ENCODE measurements at places on chromosomes 3 and 15.

- no peak for DNase-seq
Measured at GRCh38 chr15:49908933-49909295, 210.1 kb downstream of the ATP8B4 start.

DNA sequence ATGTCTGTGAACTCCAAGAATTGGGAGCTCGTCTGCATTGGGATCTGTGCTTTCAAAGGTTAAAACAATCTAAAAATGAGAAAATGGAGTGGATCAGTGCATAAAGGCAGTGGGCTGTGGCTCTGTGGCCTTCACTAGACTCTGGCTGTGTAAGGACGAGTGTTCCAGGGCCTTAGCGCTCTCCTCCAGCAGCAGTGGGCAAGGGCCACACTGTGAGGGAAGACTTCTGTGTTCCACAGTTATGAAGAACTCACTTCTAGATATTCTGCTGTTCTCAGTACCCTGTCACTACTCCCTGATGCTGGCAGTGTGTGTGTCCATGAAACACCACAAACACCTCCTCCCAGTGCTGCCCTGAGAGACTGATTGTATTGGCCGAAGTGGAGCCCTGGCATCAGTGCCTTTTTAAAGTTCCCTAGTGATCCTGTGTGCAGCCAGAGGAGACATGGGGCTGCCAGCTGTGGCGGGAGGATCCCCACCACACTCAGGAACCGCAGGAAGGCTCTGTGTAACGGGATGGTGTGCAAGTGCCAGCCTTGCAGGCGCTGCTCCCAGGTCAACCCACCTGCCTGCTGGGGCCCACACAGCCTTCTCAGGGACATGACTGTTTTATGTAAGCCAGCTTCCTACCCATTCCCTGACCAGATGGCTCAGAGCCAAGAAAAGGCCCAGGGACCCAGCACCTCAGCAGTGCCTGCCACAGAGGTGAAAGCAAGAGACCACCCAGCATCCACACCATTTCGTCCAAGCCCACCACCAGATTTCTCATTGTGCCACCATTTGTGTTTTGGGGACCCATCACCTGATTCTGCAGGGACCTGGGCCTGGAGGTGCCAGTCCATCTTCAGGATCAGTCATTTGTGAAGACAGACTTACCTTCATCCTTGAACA is 40.4 kb downstream of the ABTB1 start:
- peak; percentile 17 for DNase-seq

GRCh38 chr3:42473083-42473932 is 29.1 kb upstream of the VIPR1 start:
- DNase-seq, result no peak

DNA sequence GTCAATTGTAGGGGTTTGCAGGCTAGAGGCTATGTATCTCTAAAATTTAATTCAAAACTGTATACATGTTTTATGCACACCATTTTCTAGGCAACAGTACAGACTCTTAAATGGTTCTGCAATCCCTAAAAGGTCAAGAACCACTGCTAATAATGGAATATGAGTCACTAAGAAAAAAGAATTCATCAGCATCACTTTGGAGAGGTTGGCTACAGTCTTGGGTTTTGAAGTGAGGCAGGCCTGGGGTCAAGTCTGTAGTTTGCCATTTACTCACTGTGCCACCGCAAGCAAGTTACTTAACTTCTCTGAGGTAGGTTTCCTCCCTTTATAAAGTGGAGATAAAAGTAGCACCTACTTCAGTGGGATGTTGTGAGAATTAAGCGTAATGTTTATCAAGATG is 33.7 kb downstream of the THRB start:
- no peak for DNase-seq

GRCh38 chr3:99484871-99485270 is 153.5 kb upstream of the COL8A1 start:
- no peak for DNase-seq

- no peak for DNase-seq
Measured at GRCh38 chr3:45080824-45081223, 54.7 kb downstream of the CLEC3B start.

GRCh38 chr3:69452295-69452694 is 66.4 kb upstream of the FRMD4B start:
- no peak for DNase-seq

DNA sequence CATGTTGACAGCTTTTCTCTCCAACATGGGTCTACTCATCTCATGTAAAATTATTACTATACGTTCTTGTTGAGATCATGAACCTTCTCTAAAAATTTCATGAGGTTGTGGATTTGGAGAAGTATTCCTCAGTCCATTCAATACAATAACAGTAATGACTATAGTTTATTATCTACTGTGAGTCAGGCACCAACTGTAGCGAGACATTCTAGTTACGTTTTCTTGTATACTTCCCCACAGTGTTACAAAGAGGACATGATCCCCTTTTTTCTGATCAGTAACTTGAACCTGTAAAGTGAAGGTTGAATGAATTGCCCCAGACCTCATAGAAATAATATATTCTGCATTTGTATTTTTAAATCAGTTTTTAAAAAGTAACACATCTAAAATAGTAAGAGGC is 76.4 kb downstream of the AKAP13 start:
- no peak for DNase-seq

DNA sequence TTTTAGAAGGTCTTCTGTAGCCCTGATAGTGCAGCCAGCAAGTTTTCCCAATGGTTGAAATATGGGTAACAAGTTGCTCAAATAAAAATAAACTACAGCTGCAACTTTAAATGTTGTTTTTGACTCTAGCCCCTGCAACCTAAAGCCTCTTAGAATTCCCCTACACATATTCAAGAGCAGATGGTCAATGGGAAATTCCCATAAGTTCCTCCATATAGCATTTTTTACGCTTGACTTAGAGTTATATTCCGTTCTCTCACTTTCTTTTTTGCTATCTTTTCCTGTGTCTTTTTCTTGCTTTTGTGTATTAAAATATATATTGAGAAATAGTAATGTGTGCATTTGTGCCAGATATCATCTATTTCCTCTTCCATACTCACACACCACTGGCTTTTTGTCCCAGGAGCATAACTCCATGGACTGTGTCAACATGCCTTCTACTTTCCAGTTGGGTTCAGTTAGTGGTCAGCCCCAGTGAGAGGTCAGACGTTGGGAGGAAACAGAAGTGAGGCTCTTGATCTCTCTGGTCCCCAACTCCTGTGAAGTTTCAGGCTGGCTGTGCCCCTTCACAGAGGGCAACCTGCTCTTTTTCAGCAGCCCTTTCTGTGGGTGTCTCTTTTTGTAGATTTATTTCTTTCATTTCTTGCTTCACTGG is 63.3 kb upstream of the TP63 start:
- DNase-seq, result no peak

DNA sequence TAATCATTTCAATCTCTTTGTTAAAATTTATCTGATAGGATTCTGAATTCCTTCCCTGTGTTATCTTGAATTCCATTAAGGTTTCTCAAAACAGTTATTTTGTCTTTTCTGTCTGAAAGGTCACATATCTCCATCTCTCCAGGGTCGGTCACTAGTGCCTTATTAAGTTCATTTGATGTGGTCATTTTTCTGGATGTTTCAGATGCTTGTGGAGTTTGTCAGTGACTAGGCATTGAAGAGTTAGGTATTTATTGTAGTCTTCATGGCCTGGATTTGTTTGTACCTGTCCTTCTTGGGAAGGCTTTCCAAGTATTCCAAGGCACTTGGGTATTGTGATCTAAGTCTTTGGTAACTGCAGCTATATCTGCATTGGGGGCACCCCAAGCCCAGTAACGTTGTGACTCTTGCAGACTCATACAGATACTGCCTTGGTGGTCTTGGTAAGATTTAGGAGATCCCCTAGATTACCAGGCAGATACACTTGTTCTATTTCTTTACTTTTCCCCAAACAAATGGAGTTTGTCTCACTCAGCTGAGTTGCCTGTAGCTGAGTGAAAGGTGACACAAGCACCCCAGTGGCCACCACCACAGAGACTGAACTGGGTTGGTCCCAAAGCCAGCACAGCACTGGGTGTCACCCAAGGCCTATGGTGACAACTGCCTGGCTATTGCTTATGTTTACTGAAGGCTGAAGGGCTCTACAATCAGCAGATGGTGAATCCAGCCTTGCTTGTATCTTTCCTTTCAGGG is 18.9 kb upstream of the SLC27A2 start:
- DNase-seq, result no peak

DNA sequence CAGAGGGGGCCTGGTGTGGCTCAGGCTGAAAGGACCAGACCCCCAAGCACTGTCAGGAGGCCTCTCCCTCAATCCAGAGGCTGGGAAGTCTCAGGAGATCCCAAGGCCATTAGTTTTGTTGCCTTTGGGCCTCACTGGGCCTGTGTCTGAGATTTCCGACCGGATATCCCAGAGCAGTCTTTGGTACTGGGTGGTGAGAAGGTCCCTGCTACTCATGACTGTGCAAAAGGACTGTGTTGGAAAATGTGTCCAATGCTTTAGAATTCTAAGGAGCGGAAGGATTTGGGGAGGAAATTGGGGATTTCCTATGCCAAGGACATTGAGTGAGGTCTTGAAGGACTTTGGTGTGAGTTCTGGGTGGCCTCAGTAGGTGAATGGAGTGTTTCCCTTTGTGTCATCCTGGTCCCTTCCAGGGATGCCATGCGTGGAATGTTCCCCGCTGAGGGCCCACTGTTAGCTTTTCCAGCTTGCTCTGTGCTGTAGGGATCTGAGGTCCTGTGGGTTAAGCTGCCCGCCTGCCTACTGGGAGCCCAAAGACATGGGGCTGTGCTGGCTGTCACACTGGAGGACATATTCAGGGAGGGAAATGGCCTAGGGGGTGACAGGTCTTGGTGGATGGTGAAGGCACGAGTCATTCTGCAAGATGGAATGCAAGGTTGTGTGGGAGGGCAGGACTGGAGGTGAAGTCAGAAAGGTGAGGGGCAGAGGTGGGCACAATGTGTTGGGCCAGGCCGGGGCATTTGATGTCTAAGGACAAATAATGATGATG is 16.4 kb downstream of the SMAD6 start:
- DNase-seq, result no peak

GRCh38 chr3:60579734-60580133 is 671.5 kb downstream of the FHIT start:
- peak; percentile 1 for DNase-seq

DNA sequence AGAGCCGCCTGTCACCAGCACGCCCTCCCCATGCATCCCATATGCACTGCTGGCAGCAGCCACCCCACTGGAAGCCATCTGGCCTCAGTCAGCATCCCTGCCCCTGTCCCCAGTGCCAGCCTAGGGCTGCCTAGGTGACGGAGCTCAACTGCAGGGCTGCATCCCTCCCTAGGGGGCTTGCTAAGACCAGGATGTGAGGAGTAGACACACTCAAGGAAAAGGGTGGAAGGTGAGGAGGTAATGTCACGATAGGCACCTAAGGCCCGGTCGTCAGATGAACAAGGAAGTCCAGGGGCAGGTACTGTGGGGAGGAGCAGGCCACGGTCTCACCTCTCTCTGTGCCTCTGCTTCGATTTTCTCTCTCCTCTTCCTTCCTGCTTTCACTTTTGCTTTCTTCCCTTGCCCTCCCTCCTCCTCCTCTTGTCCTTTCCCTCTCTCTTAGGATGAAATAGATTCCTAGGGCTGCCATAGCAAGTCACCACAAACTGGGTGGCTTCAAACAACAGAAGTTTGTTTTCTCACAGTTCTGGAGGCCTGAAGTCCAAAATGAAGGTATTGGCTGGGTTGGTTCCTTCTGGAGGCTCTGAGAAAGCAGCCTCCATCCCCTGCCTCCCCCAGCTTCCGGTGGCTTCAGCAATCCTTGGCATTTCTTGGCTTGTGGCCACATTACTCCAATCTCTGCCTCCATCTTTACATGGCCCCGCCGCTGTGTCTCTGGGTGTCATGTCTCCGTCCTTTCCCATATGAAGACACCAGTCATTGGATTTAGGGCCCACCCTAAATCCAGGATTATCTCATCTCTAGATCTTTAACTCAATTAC is 298.3 kb downstream of the SHQ1 start:
- DNase-seq, result peak; percentile 67

DNA sequence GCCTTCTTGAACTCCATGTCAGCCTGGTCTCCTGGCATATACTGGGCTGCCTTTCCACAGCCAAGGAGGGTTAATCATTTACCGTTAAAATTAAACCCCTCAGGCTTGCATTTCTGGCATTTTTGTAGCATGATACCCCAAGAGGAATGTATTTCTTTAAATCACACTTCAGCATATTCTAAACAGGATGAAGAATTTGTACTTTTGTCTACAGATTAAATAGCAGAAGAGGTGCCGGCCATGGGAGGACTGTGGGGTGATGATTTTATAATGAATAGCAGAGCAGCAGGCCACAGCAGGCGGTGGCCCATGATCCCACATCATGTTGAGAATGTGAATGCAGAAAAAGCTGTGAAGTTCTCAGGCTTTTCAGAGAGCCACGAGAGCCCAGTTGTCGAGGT is 90.2 kb downstream of the ARNT2 start:
- no peak for DNase-seq

- DNase-seq, result peak; percentile 6
Measured at GRCh38 chr15:96367311-96368200, 37.1 kb downstream of the NR2F2 start.

DNA sequence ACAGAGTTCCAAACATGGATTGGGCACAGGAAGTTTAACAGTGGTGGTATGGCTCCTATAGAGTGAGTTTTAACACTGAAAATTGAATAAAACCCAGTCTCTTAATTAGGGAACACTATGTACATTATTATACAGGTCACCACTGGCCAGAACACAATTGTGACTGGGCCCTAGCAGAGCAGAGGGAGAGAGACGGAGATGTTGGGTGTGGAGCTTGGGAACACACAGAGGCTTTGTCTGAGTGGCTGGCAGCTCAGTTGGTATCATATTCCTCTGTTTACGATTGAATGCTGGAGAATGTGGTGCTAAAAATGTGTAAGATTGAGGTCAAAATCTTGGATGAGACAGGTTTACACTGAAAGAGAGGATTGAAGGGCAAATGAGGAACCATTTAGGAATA is 6.8 kb upstream of the MOBP start:
- DNase-seq, result no peak

GRCh38 chr3:48184299-48184698 is 3.9 kb downstream of the CDC25A start:
- DNase-seq, result no peak

DNA sequence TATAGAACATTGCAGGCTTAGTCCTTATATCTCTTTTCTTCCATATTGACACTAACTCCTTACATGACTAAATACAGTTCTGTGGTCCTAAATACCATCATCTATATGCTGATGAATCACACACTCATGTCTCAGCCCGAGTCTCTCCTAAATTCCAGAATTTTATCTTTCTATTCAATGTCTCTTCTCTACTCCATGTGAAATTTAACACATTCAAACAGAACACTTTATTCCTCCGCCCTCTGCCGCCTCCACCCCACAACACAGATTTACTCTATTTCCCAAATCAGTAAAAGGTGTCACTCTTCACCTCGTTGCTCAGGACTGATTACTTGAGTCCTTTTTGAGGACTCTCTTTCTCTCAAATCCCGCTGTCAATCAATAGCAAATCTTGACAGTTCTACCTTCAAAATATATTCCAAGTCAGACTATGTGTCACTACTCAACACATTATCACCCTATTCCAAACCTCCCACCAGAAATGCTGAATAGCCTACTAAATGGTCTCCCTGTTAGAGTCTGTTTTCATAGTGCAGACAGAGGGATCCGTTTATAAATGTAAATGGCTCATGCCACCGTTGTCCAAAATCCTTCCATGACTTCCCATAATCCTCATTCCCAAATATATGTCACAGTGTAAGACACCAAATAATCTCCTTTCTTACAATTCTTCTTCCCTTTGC is 230.3 kb downstream of the FGF12 start:
- DNase-seq, result no peak

GRCh38 chr3:44114142-44114541 is 127.5 kb upstream of the TOPAZ1 start:
- DNase-seq, result no peak

- DNase-seq, result no peak
Measured at GRCh38 chr15:71003319-71003718, 110.7 kb downstream of the LRRC49 start.

GRCh38 chr3:153026026-153026425 is 136.0 kb upstream of the RAP2B start:
- peak; percentile 0 for DNase-seq

GRCh38 chr15:78265752-78266224 is 1.4 kb downstream of the DNAJA4 start:
- no peak for DNase-seq
